ENCODE measurements at places on chromosomes 2 and 18.

DNA sequence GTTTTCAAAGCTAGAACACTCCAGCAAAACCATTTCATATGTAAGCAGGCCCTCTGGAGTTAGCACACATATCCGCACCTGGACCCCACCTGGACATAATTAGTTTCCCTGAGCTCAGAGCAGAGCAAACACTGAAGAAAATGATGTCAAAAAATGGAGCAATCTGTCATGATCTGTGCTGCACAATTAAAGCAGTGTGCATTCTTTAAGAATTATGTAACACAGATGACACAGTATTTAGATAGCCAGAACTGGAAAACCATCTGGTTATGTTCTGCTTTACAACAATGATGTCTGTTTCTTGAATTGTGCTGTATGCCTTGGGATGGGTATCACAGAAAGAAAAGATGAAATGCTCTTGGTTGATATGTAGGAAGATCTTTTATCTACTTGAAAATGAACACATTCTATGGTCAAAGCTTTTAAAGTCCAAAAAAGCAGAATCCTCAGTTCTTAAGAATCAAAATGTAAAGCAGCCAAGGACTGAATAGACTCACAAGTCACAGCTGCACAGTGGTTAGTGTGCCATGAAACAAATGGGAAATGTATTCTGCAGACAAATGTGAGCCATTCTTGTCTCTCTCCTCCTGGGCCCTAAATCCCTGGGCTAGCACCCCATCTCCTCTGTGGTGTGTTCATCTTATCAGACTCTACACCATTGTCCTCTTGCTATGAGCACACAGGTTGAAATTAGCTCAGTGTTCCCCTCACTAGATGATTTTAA, 36.8 kb downstream of the HRH4 start:
- DNase-seq = no peak

GRCh38 chr18:31497836-31498573, at the start of gene DSG2:
Gene DSG2, plus strand, starts transcription at chr18:31498177. Its CDS starts 75 bp downstream, at chr18:31498252.
- DNase-seq = no peak

DNA sequence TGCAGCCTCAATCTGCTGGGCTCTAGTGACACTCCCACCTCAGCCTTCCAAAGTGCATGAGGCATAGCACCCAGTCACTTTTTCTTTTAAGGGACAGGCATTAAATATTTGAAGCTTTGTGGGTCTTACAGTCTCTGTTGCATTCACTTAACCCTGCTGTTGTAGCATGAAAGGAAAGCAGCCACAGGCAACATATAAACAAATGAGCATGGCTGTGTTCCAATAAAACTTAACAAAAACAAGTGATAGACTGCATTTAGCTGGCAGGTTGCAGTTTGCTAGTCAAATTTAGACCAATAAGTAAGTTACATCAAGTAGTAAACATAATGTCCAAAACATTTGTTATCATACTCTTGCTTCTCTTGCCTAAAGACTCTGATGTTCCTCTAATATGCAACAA, 297.3 kb upstream of the MMADHC start:
- DNase-seq = no peak

GRCh38 chr2:68710756-68711155, 23.9 kb upstream of the ARHGAP25 start:
- DNase-seq = no peak

DNA sequence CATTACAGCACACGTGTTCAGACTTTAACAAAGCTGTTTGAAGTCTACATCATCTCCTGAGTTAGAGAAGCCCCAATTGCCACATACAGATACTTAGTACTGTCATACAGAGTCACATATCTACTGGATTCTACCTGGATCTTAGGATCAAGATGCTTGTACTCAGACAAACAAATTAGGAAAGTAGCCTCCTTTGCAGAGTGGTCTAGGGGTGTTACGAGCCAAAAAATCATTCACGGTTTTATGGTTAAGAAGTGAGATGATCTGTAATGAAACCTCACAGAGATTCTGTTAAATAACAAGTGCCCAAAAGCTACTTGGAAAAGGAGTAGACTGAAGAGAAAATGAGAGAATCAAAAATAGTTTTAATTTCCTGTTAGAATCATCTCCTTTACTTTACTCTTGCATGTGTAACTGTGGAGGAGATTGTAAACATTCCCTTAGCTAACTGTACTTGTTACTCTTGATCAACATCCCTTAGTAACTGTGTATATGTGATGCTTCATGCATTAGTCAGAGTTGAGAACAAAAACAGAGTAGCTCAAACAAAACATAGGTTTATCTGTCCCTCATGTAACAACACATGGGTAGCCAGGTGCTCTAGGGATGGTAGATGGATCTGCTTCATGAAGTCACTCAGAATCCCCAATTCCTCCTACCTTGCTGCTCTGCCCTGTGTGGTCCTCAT, 16.4 kb upstream of the IL1RL1 start:
- DNase-seq = no peak

DNA sequence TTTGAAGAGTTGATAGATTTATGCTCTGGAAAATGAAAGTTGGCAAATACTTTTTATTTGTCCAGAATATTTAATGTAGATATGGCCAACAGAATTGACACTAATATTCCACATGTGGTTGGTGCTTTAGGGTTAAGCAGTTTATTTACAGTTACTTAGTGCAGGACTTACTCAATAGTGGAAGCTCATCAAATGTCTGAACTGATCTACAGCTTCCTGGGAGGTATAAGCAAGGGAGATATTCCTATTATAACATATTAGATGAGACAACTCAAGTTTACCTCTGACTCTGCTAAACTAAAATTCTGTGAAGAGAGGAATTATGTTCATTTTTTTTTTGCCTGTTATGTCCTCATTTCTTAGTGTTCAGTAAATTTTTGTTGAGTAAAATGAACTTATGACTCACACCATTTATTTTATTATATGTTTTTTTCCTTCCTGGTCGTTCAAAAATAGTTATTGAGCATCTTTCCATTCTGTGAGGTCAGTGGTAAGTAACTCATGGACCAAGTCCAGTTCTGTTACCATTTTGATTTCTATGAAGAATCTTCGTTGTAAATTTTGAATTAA, 13.6 kb downstream of the ABI2 start:
- DNase-seq = no peak

DNA sequence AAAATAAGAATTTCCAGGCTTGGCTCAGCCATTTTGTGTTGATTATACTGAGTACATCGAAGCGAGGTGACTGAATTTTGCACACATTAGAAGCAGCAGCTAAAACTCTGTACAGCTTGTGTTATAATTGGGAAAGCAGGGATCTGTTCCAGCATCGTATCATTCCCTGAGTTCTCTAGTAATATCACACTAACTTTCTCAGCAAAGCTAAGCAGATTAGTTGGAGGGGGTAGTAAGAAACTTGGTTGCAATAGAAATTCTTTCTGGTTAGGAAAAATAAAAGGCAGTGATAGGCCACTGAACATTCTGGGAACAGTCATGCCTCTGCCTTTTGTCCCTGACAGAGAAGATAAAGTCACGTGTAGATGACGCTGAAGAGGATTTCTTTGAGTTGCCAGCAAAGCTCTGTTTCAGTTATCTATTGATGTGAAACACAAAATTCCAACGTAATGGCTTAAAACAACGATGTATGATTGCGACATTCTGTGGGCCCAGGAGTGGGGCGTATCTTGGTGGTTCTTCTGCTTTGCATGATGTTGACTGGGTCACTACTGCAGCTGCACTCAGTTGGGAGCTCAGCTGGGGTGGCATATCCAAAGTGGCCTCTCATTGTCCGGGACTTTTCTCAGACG, 202.1 kb upstream of the MEX3C start:
- DNase-seq = no peak

- no peak for DNase-seq
Observed at GRCh38 chr2:70673041-70673647, 94.9 kb downstream of the ADD2 start.

DNA sequence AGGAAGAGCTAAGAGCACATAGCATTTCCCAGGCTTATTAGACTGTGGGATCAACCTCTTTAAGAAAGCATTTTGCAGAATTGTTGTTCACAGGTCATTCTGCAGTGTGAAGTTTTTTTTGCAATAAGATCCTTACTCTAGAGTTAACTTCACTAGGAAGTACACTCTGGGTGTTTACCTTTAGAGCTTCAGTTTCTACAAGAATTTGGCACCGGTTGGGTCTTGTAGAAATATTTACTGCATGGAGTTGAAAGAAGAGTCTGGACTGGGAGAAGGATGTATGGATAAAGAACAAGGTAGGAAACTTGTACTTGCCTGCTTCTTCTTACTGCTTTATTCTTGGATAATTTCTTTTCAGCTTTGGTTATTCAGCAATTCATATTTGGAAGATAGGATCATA, 944.9 kb upstream of the GYPC start:
- no peak for DNase-seq

GRCh38 chr2:100235581-100235980, 86.7 kb downstream of the LONRF2 start:
- DNase-seq = no peak

DNA sequence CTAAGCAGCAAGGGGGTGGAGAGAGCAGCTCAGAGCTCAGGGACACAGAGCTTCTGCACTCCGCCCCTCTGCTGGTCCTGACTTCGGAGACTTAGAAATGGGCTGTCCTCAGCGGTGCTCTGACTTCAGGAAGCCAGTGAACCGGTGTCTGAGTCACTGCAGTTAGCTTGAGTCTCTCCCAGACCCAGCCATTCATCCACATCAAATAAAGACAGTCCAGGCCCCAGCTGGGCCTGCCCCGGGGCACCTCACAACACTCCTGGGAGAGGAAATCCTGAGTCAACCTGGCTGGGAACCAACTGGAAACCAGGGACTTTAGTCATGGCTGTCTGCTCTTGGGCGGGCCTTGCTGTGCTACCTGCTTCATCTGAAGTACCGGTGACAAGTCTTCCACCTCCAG, 5.4 kb upstream of the ITGB6 start:
- no peak for DNase-seq

DNA sequence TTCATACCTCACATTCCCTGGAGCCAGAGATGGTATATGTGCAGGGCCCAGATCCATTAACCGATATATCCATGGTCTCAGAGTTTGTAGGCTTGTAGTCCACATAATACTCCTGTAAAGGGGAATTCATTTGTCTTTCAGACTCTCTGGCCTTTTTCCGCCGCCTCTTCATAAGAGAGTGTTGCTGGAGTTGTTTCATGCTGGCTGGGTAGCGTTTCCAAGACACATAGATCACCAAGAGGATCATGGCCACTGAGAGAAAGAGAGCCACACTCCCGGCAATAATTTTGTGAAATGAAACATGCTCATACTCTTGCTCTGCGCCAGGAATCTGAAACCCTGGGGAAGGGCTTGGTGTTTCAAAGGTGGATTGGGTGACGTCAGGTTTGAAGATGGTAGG, 3.9 kb downstream of the LRRTM4 start:
- DNase-seq = no peak

DNA sequence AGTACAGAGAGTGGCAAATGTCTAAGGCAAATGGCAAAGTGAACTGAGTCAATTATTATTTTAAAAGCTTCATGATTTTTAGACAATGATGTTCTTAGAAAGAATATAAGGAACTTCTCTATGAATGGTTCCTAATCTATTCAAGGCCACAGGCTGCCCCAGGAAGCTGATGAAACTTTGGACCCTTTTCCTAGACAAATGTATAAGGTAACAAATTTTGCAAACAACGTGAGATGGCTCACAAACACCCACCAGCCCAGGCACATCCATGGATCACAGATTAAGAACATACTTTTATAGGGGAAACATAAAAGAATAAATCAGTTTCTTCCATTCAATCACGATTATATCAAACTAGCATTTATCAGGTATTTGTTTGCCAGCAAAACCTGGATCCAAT, 659.0 kb downstream of the IRS1 start:
- DNase-seq = no peak

DNA sequence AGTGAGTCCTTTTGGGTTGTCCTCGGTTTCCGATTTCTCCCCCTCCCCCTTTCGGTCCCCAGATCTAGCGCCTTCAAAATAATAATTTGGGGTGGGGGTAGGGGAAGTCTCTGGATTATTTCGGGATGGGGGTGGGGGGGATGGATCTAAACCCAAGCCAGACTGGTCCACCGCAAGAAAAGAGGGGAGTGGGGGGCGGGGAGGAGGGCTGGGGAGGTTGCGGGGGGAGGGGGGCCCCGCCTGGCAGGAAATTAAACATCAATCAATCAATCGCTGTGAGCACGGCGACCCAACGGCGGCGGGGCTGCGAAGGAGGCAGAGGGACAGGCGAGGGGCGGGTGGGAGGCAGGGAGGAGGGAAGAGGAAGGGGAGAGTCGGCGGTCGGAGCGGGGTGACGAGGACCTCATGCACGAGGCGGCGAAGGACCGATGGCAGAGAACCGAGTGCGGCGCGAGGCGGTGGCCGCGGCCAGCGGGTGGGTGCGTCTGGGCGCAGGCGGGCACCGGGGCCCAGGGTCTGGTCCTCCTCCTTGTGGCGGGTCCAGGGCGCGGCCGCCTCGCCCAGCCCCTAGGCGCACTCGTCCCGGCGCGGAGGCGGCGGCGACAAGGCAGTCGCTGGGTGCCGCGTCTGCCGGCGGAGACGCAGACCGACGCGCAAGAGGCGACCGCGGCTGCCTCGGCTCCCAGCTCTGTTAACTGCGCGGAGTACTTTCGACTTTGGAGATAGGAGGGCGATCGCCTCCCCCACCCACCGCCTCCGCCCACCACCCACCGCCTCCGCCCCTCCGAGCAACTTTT, 468 bp upstream of the SATB2 start:
- DNase-seq = no peak

DNA sequence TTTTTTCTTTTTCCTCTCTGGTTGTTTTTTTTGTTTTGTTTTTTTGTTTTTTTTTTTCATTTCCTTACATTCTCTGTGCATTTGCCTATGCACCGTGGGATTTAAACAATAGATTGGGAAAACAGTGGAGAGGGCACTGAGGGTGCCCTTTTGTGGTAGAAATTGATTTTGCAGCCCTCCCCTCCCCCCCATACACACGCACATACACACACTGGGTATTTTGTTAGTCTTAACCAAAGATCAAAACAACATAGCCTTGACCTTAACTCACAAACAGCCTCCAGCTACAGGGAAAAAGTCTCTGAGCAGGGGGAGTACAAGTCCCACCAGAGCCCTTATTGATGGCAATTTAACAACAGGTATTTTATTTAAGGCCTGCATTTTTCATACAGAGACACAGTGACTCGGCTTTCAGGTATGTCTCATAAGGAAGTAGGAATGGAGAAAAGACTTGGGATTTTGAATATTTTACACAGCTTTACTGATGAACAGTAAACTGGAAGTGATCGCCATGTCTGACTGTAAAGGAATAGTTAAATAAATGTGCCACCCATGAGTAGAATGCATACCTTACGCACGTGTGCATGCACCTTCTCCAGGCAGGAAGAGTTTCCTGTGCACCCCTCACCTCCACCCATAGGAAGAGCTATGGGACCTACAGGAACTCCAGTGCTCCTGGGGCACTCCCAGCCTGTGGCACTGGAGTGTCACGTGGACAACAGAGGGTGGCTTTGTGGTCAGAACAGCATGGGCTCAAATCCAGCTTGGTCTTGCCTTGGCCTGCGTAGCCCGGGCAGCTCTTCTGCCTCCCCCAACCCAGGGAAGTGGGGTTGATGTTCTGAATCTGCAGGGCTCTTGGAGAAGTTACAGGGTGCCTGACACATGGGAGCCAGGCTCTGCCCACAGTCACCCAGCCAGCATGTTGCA, 266.4 kb downstream of the ANAPC1 start:
- DNase-seq = no peak

- DNase-seq = no peak
Observed at GRCh38 chr18:58845928-58846724, 18.6 kb upstream of the ZNF532 start.
